ENCODE measurements at places on chromosomes 5 and 9.

GRCh38 chr5:174596429-174596828 is 128.0 kb upstream of the MSX2 start:
- DNase-seq, result no peak

GRCh38 chr5:108650997-108651396 is 96.7 kb upstream of the FER start:
- DNase-seq, result no peak

- no peak for DNase-seq
These were observed 135.1 kb downstream of the RPS23 start for GRCh38 chr5:82142928-82143577.

- no peak for DNase-seq
These were observed 24.3 kb downstream of the PTPDC1 start for GRCh38 chr9:94108584-94108983.

All from inflammatory macrophage (primary cell).